ENCODE measurements at places on chromosomes 4 and X.

GRCh38 chr4:112939901-112940300 is 109.6 kb upstream of the ANK2 start:
- no peak for DNase-seq

DNA sequence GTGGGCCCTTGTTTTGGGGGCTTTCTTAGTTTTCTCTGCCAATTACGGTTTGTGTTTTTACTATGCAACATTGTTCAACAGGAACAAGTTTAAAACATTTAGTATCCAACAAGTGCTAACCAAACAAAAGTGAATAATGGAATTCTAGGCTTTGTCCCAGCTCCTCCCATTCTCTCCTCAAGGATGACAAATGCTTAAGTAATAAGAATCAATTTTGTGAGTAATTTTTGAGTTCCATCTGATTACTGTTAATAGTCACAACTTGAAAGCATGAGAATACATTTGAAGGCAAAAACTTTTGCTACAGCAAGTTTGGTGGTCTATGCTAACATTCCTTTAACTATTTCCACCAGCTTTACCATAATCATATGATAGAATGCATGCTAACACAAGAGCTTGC is 78.1 kb upstream of the HPGD start:
- no peak for DNase-seq

- DNase-seq = no peak
Observed at GRCh38 chr4:53640576-53641453, 49.5 kb upstream of the LNX1 start.

DNA sequence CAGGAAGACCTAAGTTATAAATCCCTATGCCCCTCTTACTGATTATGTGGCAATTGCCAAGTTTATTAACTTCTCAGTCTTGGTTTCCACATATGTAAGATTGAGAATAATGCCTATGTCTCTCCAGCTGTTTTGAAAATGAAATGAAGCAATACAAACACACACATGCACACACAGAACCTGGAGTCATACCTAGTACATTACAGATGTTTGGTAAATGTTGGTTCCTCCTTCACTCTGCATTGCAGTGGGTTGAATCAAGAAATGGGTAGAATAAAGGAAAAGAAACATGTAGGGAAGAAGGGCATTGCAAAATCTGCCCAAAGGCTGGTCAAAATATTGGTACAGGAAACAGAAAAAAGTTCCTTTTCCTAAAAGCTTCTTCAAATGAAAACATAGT is 309.9 kb upstream of the EMCN start:
- DNase-seq = no peak

- no peak for DNase-seq
Observed at GRCh38 chr4:73865431-73866096, 3.6 kb upstream of the CXCL1 start.

DNA sequence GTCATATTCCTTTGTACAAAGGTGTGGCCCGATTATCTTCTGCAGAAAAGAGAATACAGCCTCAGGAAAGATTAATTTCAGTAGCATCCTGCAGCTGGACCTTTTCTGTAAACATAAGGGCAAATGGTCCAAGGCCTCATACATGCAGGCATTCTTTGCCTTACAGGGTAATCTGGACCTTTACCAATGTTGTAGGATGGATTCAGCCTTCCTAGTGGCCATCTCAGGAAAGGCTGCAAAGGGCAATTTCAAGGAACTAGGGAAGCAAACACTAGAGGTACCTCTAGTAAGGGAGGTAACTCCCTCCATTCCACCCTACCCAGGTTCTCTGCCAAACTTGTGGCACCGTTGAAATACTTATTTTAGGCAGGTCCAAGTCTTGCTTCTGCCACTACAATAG is 43.0 kb downstream of the UGT2B28 start:
- no peak for DNase-seq

Data from 8988T (cell line).